ENCODE measurements at places on chromosomes 16 and 17.

DNA sequence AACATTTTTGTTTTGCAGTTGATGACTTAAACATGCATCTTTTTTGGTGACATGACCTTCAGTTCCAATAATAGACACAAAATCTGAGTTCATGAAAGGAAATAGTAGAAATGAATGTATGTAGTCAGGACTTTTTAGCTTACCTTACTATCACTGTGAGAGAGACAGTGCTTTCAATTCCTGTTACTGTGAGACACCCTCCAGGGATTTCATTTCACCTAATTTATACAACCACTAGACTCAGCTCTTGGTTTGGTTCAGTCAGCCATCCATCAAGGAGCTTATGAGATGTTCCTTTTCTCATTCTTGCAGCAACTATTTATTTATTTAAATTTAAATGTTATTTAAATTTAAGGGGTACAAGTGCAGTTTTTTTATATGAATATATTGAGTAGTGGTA lies 77.9 kb downstream of the MAP2K4 start:
- no peak for DNase-seq
- no peaks in the 10 kb centered on the region for H3K4me1 ChIP-seq
- no peak overlapping the region for H3K4me3 ChIP-seq
- H3K27me3 ChIP-seq, result no peaks in the 10 kb centered on the region

DNA sequence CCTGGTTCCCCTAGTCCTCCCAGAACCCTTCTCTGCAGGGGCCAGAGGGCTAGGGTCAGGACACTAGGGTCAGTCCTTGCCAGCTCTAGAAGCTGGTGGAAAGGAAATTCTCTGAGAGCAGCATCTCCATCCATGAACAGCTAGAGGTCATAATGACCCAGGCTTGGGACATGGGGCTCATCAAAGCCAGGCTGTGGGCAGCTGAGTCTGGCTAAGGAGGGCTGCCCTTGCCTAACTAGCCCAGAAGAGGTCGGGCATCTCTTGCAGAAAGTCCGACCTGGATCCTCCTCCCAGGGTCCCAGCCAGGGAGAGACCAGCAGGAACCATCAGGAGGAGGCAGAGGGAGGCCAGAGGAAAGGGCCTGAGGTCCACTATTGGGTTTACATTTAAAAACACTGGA lies 4.3 kb downstream of the MPO start:
- H3K4me1 ChIP-seq, result no peaks in the 10 kb centered on the region
- H3K36me3 ChIP-seq, result no peaks in the 10 kb centered on the region
- H3K27me3 ChIP-seq, result peaks cover 30% of the 10 kb centered on the region
- no peak overlapping the region for H3K4me3 ChIP-seq
- DNase-seq, result peak; percentile 44

GRCh38 chr17:57092779-57093178 lies 7.7 kb downstream of the AKAP1 start:
- no peaks in the 10 kb centered on the region for H3K27me3 ChIP-seq
- DNase-seq, result no peak
- peaks cover 49% of the 10 kb centered on the region for H3K4me1 ChIP-seq
- no peak overlapping the region for H3K27ac ChIP-seq
- H3K36me3 ChIP-seq, result no peaks in the 10 kb centered on the region

DNA sequence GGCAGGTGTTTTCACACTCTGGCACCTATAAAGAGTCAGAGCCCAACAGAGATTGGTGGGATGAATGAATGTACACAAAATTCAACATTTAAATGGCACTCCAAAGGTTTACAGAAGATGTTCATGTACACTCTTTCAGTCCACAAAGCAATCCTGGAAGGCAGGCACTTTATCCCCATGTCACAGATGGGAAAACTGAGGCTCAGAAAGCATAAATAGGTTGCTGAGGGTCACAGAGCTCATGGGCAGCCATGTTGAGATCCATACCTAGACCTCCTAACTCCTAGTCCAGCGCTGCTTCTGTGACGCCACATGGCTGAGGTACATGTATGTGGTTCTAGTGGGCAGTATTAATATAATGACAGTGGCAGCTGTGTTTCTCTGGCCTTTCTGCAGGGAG lies 157.7 kb upstream of the LHX1 start:
- H3K4me1 ChIP-seq, result peaks cover 15% of the 10 kb centered on the region
- H3K36me3 ChIP-seq, result no peaks in the 10 kb centered on the region
- no peaks in the 10 kb centered on the region for H3K27me3 ChIP-seq

DNA sequence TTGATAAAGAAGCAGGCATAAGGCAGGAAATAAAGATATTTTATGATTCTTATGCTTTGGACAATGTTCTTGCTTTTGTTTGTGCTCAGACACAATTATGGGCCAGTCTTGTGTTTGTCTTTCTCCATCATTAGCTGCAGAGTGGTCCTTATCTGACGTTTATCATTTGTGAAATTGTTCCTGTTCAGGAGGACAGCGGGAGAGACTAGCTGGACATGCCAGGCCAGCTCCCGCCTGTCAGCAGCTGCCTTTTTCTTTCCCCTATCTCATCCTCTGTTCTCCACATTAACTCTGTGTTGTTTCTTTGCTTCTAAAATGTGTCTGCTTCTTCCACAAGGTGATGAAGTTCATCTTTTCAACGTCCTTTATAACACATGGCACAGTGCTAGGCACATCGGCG lies 333.5 kb downstream of the NPIPA8 start:
- DNase-seq, result no peak
- H3K36me3 ChIP-seq, result no peaks in the 10 kb centered on the region

DNA sequence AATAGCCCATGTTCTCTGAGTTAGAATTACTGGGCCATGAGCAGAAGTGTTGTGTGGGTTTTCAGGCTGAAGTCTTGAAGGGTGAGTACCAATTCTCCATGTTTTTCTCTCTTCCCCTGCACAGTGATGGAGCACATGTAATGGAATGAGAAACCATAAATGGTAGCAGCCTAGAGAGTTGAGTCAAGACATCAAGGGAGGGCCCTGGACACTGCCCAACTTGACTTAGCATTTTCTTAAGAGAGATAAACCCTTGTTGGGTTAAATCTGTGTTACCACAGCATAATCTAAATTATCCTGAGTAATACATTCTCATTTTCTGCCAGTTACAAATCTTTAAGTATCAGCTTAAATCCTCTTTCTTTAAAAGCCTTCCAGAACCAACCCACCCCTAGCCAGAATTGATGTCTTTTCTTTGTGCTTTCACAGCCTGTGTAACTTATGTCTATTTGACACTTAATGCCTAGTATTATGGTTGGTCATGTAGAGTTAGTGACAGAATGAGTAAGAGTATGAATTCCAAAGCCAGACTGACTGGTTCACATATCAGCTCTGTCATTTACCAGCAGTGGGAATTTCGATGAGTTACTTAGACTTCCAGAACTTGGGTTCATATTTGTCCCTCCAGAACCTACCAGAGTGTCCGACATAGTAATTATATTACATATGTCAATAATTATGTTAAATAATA lies 27.0 kb upstream of the RGS9 start:
- H3K27me3 ChIP-seq, result no peaks in the 10 kb centered on the region
- H3K27ac ChIP-seq, result no peak overlapping the region
- DNase-seq, result no peak

- no peak for DNase-seq
- H3K36me3 ChIP-seq, result no peaks in the 10 kb centered on the region
- H3K4me3 ChIP-seq, result no peak overlapping the region
- no peaks in the 10 kb centered on the region for H3K27me3 ChIP-seq
- no peak overlapping the region for H3K27ac ChIP-seq
These were observed 212.6 kb downstream of the ABCC12 start for GRCh38 chr16:47943235-47943634.

Data from GM23338 (cell line).